CD8-positive, alpha-beta T cell (primary cell): ENCODE measurements at places on chromosomes 7 and 10.

- DNase-seq, result no peak
Observed at GRCh38 chr7:466465-467191, 53.0 kb downstream of the PDGFA start.

DNA sequence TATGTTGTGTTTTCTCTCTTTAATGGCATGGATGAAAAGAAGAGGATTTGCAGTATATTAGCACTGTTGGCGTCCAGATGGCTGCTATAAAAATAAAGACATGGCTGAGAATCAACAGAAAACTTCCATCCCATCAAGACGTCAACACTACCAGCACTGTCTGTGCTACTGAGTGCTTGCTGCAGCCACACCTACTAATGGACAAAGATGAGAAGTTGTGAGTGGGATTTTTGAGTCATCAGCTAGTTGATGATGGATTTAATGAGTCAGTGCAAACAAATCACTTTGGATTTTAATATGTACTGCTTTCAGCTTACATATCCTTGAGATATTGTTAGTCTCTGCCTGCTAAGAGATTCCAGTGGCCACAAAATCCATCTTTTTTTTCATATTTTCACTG is 631.0 kb upstream of the ANKRD30A start:
- no peak for DNase-seq

DNA sequence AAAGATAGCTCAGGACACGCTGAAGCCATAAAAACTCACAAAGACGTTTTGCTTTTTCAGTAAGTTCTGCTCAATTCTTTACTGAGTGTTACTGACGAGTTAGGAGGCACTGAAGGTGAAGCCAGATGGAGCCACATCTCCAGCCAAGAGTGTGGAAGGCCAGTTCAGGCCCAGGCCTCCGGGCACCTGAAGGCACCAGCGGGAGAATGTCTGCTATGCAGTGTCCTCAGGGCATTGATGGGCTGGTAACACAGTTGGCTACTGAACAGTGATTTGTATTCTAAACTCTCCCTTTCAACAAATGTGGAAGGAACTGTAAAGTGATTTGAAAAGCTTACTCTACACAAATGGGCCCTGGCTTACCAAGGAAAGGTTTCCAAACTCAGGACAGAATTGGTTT is 64.8 kb upstream of the SVIL start:
- DNase-seq, result no peak

GRCh38 chr7:14258441-14258840 is 269.0 kb upstream of the ETV1 start:
- DNase-seq, result no peak

DNA sequence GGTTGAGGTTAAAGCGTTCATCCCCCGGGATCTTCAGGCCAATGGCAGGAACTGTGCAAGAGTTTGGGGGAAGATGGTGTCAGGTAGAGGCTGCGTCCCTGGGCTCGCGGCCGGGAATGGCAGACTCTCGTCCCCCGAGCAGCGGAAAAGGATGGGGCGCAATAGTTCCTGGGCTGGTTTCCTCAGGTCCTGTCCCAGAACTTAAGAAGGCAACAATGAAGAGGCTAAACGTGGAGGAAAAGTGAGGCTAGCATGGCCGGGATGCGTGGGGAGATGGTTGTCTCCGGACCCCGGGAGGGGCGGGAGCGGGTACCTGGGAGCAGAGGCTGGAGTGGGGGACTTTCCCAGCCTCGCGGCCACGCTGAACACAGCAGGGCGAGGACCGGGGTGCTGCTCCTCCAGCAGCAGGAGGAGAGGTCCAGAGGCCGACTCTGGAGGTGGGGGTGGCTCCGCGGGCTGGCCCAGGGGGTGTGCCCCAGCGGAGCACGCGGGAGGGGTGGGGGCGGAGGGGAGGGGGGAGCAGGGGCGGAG is 882 bp downstream of the IRF5 start:
- DNase-seq, result no peak

- DNase-seq, result no peak
Observed at GRCh38 chr7:76372984-76373833, 14.4 kb upstream of the YWHAG start.

- no peak for DNase-seq
Observed at GRCh38 chr7:4147926-4148620, 534.0 kb upstream of the FOXK1 start.

DNA sequence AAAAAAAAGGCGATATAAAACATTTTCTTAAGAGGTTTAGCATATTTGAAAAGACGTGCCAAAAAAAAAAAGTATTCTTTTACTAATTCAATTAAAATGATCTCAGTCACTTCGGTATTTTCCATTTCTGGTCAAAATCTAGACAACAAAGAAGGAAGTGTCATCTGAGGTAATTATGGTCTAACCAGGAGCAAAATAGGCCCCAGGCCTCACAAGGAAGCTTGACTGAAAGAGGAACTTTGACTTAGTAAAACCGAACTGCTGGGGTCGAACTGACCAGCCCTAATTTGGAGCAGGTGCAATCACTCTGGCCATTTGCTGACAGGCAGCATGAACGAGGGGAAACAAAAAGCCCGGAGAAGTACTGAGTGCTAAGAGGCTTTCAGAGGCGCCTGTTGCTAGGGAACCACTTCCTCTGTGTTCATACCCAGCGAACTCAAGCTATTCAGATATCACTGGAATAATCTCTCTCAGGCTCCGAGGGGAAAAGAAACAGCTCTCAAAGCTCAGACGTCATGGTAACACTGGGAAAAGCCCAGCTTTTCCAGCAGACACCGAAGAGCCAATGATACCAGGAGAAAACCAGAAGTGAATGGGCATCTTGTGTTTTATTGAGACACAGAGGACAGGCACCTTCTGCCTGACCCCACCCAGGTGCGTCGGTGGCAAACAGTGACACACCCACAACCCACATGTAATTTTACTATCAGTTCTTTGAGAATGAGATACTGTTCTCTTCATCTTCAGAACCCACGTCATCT is 126.5 kb downstream of the FAM107B start:
- DNase-seq, result peak; percentile 53

DNA sequence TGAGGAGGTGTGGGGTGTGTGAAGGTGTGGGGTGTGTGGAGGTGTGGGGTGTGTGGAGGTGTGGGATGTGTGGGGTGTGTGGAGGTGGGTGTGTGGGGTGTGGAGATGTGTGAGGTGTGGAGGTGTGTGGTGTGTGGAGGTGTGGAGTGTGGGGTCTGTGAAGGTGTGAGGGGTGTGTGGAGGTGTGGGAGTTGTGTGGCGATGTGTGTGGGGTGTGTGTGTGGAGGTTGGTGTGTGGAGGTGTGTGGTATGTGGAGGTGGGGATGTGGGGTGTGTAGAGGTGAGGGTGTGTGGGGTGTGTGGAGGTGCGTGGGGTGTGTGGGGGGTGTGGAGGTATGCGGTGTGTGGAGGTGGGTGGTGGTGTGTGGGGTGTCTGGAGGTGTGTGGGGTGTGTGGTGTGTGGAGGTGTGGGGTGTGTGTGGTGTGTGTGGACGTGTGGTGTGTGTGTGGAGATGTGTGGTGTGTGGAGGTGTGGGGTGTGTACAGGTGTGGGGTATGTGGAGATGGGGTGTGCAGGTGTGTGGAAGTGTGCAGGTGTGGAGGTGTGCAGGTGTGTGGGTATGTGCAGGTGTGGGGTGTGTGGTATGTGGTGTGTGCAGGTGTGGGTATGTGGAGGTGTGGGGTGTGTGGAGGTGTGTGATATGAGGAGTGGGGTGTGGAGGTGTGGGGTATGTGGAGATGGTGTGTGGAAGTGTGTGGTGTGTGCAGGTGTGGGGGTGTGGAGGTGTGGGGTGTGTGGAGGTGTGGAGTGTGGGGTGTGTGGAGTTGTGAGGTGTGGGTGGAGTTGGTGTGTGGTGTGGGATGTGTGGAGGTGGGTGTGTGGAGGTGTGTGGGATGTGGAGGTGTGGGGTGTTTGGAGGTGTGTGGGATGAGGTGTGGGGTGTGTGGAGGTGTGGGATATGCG is 34.5 kb downstream of the SPDYE17 start:
- no peak for DNase-seq

GRCh38 chr10:32244011-32244410 is 102.9 kb downstream of the EPC1 start:
- no peak for DNase-seq

DNA sequence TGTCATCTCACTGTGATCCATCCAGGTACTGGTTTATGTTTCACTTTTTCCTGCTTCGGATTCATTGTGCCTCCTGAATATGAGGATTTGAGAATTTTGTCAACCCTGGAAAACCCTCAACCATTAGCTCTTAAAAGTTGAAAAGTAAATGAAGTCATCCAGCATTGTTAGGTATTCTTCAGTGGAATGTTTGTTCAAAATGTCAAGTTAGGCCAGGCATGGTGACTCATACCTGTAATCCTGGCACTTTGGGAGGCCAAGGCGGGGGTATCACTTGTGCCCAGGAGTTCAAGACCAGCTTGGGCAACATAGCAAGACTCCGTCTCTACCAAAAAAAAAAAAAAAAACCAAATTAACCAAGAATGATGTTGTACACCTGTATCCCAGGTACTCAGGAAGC is 222.1 kb downstream of the NSUN6 start:
- no peak for DNase-seq

GRCh38 chr10:115706488-115707076 is 566.4 kb downstream of the GFRA1 start:
- no peak for DNase-seq

DNA sequence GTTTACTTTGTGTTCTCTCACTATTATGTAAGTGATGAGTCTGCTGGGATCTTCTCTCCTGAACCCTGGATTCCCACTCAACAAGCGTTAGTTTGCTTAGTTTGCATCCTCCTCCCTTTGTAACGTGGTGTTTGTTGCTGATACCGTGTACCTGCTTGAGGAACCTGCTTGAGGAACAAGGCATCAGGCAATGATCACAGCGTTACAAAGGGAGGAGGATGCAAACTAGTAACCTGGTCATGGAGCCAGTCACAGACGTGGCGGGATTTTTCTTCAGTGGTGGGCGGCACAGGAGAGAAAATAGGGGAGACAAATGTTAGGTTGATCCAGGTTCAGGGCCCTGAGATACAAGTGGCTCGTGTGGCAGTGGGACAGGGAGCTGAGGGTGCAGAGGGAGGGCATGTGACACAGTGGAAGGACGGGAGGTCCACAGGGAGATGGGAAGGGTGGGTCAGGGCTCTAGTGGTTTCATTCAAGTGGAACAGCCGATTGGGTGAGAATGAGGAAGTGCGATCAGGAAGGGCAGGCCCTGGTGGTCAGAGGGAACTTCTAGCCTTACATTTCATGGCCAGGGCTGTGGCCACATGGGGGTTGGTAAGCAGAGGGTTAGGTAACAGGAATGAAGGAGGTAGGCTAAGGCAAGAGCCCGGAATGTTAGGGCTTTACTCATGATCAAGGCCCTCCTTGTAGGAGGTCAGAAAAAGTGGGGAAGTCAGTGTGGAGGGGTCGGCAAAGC is 38.0 kb downstream of the SNX10 start:
- DNase-seq, result peak; percentile 22

DNA sequence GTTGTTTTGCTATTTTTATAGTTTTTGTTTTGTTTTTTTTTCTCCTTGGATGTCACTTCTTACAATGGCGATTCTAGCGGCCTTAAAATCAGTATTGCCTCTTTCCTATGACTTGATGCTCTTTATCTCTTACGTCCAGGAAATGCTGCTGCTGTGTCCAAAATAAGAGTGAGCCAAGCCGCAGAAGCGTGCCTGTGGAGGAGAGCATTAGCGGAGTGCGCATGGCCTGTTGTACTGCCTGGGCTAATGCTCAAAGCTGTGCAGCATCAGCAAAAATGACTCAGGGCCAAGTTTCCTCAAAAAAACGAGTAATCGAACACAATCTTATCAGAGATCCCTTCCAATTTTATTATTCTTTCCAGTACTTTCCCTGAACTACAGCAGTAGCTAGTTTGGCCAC is 18.5 kb upstream of the GAD2 start:
- DNase-seq, result no peak

DNA sequence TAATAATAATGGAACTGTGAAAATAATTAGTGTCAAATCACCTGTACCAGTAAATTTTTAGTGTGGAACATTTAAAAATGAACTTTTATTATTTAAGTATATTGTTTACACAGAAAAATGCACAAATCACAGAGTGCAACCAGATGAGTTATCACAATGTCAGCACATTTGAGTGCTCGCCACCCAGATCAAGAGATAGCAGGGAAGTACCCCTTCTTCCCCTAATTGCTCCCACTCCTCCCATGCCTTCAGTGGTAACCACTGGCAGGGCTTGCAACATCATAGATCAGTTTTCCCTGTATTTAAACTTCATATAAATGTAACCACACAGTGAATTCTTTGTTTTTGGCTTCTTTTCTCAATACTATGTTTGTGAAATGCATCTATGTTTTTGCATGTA is 7.8 kb upstream of the GPR141 start:
- no peak for DNase-seq

DNA sequence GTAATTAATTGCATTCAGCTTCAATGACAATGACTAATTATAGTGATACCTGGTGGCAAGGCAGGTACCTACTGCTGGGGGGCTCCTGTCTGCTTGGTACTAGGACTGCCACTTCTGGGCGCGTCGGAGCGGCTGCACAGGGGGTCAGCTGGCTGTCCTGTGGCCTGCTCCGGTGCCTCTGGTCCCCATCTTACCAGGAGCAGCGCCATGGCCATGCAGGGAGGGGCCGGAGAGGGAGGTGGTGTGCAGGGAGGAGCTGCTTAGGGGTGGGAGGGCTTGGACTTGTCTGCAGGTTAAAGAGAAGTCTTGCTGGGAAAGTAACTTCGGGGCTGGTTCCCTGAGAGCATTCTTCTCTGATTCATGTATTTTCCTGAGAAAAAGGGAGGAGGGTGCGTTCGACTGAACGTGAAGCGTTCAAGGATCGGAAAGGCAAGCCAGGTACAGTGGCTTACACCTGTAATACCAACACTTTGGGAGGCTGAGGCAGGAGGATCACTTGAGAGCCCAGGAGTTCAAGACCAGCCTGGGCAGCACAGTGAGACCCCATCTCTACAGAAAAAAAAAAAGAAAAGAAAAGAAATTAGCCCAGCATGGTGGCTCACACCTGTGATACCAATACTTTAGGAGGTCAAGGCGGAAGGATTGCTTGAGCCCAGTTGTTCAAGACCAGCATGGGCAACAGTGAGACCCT is 15.4 kb downstream of the CUX1 start:
- DNase-seq, result no peak

GRCh38 chr7:93442478-93443224 is 131.9 kb downstream of the CALCR start:
- DNase-seq, result no peak

- DNase-seq, result no peak
Observed at GRCh38 chr7:50962962-50963374, 180.3 kb upstream of the GRB10 start.

DNA sequence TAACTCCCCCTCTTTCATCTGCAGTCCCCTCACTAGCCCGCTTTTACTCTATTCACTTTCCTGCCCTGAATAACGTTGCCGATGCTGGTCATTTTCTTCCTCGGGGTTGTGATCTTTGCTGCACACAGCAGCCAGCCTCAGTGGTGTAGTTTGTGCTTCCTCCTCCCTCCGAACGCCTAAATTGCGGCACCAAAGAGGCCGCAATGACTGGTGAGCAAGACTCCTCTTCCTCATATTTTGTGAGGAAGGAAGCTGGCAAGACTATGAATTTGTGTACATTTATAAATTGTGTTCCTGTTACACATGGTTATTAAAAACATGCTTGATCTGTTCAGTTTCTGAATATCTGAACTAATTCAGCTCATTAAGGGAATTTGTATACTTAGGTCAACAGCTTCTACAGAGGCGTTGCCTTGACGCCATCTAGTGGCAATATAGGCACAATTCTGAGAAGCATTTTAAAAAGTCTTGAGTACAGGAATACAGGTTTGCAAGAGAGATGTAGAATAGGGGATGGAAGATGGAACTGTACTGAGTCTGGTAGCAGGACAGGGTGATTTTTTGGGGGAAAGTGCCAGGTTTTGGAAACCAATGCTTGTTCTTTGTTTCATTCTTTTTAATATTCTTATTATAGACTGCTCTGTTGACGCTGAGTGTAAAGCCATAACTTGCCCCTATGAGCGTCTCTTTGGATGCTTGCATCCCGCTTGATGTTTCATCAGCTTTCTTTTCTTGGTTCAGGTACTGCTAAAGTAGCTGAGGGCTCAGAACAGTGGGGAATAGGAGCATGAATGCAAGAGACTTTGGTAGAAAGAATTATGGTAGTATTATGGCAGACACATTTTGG is 4.1 kb upstream of the TAS2R5 start:
- no peak for DNase-seq
